ENCODE measurements at places on chromosomes 16 and 17.

DNA sequence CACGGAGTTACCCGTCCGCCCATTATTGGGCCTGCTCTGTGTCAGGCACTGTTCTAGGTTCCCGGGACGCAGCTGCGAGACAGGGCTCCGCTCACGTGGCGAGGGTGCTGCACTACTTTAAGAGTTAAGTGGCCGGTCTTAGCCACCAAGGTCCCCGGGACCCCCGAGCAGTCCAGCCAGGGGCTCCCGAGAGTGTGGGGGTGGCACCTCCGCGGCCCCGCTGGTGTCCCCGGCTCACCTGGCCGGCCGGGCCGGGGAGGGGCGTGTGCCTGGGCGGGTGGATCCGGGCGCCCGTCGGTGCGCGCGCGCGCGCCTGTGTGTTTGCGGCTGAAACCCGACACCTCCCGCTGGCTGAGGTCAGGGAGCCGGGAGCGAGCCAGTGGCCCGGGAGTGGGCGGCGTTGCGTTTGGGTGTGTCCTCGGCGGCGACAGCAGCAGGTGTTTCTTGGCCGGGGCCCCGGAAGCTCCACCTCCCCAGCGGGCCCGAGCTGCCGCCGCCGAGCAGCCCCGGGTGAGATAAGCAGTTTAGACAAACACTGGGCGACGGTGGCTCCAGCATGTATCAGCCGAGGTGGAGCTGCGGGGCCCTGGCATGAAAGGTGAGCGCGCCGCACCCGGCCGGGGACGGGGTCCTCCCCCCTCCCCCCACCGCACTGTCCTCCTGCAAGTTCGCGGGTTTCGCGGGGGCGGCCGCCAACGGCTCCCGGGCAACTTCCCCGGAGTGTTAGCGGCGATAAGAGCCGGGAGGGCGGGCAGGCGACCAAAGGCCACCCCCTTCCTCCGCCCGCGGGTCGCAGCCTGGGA is at the start of gene GSE1:
TSS of gene GSE1 (plus strand) at position 522 of the 803 bp plus-strand sequence. CDS start at position 592, 70 bp downstream.
- peak; percentile 94 for DNase-seq

DNA sequence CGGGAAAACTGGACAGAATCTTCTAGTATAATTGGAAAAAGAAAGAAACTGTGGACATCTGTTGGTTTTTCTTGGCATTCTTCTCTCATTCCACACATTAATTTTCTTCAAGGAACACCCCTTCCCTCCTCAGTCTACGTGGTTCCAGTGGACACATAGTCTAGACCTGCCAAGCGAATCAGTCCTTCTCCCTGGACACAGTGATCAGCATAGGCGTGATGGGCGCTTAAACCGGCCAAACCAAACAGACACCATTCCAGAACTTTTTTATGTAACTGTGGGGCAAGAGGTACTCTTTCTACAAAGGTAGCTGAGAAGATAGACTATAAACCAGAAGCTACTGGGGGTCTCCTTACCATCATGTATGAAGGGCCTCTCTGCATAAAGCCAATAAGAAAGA is 121.8 kb upstream of the COX10 start:
- no peak for DNase-seq

GRCh38 chr17:58703137-58703915 is 10.9 kb downstream of the RAD51C start:
- DNase-seq, result no peak

GRCh38 chr17:59533694-59534093 is 31.7 kb upstream of the DHX40 start:
- DNase-seq, result no peak

DNA sequence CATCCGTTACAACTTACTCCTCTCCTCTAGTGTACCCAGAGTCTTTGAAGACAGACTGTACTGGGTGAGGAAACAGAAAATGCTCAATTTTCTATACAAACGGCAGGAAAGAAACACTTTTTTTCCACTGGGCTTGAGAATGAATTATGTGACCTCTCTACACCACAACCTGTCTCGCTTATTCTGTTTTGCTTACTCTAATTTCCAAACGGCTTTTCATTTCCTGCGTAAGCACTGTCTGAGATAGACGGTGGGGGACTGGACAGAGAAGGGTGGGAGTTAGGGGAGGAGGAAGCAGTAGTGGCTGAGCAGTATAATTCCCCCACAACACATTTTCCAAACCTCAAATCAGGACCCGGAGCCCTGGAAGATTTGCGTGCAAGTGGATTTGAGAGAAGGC is 191.4 kb upstream of the SDK2 start:
- no peak for DNase-seq

All from LNCaP clone FGC (cell line).